ENCODE measurements at places on chromosomes 3 and 15. TPM values are rescaled to one million over a fixed set of nuclear protein-coding genes. Genes with fewer than 3 reads are reported as not detected.

GRCh38 chr3:120144267-120144666 lies 50.0 kb upstream of the GSK3B start:
- no peak for DNase-seq

GRCh38 chr15:73885954-73886700 lies 12.8 kb downstream of the TBC1D21 start:
- no peak for DNase-seq

DNA sequence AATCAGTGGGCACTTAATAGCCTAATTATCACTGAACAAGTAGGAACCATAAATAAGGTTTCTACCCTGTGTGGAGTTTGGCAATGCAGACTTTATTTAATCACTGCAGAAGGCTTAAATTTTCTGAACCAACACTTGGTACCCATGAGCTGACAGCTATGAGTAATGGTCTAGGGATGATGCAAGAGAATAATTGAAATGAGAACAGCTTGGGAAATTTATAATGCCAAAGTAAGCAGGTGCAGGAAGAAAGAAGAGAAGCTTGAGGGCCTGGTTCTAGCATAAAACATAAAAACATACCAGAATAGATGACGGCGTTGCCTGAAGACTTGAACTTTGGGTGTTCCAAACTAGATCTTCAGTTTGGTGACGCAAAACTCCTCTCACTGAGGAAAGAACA lies 67.0 kb downstream of the IMPG2 start:
- DNase-seq: no peak

DNA sequence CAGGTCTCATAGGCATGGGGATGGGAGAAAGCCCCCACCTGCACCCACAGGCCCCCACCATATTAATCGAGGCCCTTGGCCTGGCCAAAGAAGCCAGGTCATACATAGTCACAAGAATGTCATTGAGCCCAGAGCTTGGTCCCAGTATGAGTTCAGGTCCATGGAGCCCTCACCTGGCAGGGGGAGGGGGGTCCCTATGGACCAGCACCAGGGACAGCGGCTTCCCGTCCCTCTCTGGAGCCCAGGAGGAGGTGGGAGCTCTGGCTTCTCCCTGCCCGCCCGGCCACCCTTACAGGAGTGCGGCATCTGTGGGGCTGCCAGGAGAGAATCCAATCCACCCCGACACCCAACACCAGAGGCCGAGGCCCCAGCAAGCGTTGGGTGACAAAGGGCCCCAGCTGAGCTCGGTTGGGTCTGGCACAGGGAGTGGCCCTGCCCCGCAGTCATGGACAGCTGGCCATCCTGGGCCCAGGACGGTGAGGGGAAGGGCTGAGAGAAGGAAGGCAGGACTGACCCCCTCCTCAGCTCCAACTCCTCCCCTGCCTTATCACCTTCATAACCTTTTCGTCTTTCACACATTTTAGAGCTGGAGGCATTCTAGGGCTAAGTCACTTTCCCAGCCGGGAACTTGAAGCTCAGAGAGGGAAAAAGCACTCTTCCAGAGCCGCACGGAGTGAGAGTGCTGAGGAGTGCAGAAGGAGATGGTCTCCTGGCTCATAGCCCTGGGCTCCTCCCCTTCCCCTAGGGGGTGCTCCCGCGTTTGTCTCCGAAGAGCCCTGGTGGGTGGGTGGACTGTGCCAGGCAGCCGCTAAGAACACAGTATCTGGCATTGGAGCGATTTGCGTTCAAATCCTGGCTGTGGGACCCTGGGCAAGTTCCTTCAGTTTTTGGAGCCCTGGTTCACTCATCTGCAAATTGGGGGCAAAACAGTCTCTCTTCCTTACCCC lies 54.6 kb downstream of the ATP2B2 start:
- no peak for DNase-seq

- DNase-seq: no peak
These were observed 9.4 kb upstream of the CACNA1D start for GRCh38 chr3:53484984-53485383.

DNA sequence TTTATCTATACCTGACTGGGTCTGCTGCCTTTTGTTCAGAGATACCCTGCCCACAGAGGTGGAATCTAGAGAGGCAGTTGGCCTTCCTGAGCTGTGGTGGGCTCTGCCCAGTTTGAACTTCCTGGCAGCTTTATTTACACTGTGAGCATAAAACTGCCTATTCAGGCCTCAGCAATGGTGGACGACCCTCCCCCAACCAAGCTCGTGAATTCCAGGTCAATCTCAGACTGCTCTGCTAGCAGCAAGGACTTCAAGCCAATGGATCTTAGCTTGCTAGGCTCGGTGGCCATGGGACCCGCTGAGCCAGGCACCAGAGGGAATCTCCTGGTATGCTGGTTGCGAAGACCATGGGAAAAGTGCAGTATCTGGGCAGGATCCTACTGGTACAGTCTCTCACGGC lies 270.2 kb downstream of the CADM2 start:
- DNase-seq: no peak

GRCh38 chr3:164723396-164723795 lies 354.9 kb downstream of the SI start:
- DNase-seq: no peak

- peak; percentile 56 for DNase-seq
These were observed 22.5 kb downstream of the SLC6A6 start for GRCh38 chr3:14424711-14425580.

GRCh38 chr3:149245738-149246451 lies 24.3 kb upstream of the CP start:
- no peak for DNase-seq

GRCh38 chr3:135633078-135633477 lies 332.4 kb upstream of the PPP2R3A start:
- no peak for DNase-seq

DNA sequence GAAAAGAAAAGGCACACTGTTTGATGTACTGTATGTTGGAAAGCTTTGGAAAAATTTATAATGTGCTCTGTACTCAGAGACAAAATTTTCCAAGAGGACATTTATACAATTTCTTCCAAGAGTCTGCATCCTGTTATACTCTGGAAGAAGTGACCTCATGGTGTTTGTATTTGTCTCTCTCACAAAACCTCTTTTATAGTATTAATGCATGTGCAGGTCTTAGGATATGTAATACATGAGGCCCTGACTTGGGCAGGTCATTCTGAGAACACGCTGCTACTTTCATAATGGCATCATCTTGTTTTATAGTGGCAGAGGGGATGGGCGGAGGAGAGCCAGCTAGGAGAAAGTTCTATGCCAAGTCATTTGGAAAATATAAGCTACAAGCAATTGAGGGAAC lies 72.0 kb upstream of the P3H2 start:
- DNase-seq: no peak

DNA sequence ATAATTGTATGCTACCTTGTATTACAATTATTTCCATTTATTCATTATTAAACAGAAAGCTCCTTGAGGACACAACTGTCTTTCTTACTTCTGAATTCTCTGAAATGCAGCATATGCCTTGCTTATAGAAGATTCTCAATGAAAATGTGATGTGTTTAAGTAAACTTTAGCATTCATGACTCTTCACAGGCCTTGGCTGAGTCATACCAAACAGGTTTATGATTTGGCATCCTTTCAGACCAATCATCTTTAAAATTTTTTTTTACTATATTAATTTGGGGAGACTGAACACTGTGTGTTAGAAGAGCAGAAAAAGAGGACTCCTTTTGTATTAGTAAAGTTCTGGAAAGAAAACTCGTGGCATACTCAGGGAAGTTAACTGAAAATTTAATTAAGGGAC lies 6.4 kb upstream of the GALK2 start:
- no peak for DNase-seq

- DNase-seq: peak; percentile 4
These were observed 180.3 kb upstream of the TSC22D2 start for GRCh38 chr3:150227839-150228238.

- DNase-seq: no peak
These were observed 151.5 kb downstream of the LRRK1 start for GRCh38 chr15:101070502-101071273.

GRCh38 chr3:165641569-165642310 lies 195.5 kb downstream of the BCHE start:
- no peak for DNase-seq

DNA sequence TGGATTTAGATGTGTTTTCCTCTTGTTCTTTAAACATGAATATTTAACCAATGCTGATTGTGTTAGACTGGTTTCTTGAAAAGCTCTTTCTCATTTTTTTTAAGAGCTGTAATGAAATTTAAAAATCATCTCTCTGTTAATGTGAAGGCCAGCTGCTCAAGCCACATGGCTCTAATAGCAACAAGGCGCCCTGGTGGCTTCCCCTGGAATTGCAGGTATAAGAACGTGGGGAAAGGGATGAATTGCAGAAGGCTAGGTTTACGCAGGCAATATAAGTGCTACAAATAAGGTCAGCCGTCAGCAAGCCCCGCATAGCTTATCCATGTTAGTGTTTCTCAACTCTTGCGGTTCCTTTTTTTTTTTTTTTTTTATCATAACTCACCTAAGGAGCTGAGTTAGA lies 108.5 kb downstream of the SAMMSON start:
- no peak for DNase-seq

DNA sequence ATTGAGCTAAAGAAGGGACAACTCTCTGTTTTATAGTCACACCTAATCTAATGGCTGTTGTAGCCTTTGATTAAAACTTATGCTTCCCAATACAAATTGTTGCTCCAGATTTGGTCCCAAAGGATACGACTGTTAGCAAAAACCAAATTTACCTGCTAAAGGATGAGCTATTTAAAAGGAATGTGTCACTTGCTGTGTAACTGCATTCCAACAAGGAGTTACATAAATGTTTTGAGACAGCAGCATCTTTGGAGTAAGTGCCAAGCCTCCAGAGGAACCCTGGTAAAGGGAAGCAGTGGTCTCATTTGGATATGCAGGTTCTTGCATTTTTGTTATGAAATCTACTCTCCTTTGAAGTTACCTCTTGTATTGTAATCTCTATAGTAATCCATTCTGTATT lies 233.3 kb downstream of the THSD4 start:
- DNase-seq: no peak

- DNase-seq: no peak
These were observed 43.5 kb upstream of the MBNL1 start for GRCh38 chr3:152225201-152225600.

DNA sequence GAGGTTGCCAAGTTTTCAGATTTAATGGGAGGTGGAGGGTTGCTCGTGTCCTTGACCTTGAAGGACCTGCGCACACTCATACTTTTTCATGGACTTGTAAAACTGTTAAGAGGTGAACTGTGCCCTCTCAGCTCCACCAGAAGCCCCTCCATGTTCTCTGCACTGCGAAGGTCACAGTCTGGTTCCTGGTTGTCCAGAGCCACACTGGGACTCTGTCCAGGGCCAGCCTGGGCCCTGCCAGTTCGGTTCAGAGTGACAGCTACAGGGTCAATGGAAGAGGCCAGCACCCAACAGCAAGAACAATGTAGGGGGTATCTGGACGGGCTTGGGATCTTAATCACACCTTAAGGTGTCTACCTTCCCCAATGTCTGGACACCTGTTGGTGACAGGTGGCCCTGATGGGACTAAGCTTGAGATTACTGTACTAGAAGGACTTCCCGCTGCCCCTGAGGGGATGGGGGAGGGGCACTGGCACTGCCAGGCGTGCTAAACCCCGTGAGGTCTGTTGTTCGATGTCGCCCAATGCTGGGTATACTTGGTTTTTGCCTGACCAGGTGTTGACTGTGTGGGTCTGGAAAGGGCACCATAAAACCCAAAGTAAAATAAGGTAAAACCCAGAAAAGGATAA lies 34.7 kb downstream of the GRK7 start:
- DNase-seq: peak; percentile 11

- no peak for DNase-seq
These were observed 154.7 kb upstream of the GOLIM4 start for GRCh38 chr3:168250415-168250861.

- DNase-seq: no peak
These were observed 352 bp downstream of the CHRD start for GRCh38 chr3:184380185-184380626.

Gene PIAS1
- 30.2 TPM for total RNA-seq

Gene HHATL
- total RNA-seq: not detected

Gene PLA2G4D
- total RNA-seq: not detected

Gene ANKUB1
- total RNA-seq: not detected

Gene SERINC4
- 0.20 TPM for total RNA-seq

Gene SLC28A1
- not detected for total RNA-seq

Gene PTH1R
- not detected for total RNA-seq

Gene DOCK3
- total RNA-seq: 2.1 TPM

Gene EIF4G1
- 693 TPM for total RNA-seq

Gene CTXN2
- total RNA-seq: not detected

Gene ACAP2
- 42.9 TPM for total RNA-seq
